ENCODE measurements at places on chromosomes 12 and 14.
A peak's percentile ranks its signal among the peaks of the same experiment; 100 is the strongest.

DNA sequence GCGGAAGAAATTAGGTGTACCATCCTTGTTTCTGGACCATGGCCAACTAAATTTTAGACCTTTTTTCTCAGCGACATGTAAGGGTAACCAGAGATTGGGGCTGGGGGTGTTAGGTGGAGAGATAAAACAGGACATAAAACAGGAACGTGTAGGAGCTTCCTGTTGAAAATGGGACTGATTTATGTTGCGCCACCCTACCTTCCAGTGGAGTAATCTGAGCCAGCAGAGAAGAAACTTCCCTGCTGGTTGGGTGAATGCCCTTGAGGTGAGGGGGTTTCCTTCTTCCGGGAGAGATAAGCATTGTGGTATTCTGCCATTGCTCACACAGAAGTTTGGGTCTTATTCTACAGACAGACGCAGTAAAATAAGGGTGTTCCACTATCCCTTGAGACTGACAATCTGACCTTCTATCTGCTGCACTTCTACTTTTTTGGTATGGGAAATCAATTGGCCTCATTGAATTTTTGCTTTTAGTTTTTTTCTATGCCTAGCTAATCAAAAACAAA lies 417.6 kb downstream of the PCNX1 start:
- no peak for DNase-seq

GRCh38 chr12:64077922-64078321 lies 144.2 kb downstream of the KICS2 start:
- no peak for DNase-seq

GRCh38 chr14:94132285-94132887 lies 3.0 kb upstream of the IFI27L2 start:
- peak; percentile 10 for DNase-seq

DNA sequence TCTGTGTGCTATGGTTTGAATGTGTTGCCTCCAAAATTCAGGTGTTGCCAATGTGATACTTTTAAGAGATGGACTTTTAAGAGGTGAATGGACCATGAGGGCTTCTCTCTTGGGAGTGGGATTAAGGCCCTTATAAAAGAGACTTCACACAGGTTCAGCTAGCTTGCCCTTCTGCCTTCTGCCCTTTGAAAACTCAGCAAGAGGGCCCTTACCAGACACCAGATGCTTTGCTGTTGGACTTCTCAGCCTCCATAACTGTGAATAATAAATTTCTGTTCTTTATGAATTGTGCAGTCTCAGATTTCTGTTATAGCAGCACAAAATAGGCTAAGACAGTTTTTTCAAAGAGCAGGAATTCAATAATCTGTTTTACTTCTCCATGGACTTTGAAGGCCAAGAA lies 86.1 kb downstream of the DIP2B start:
- DNase-seq, result no peak

DNA sequence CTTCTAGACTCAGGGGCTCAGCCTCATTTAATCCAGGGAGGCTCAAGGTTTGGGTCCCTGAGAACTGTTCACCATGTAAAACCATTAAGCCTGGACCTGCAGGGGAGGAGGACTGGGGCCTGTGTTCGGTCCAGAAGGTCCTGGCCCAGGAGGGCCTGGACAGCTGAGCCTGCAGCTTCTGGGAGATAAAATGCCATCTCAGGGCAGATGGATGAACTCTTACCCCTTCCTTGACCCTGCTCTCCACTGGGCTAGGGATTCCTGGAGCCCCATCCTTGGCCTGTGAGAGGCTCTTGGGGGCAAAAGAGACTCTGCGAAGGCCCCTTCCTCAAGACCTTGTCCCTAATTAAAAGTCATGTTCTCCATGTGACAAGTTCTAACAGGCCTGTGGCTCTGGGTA lies 51.2 kb downstream of the PRMT8 start:
- DNase-seq, result no peak
